ENCODE measurements at places on chromosomes 1 and 21.

DNA sequence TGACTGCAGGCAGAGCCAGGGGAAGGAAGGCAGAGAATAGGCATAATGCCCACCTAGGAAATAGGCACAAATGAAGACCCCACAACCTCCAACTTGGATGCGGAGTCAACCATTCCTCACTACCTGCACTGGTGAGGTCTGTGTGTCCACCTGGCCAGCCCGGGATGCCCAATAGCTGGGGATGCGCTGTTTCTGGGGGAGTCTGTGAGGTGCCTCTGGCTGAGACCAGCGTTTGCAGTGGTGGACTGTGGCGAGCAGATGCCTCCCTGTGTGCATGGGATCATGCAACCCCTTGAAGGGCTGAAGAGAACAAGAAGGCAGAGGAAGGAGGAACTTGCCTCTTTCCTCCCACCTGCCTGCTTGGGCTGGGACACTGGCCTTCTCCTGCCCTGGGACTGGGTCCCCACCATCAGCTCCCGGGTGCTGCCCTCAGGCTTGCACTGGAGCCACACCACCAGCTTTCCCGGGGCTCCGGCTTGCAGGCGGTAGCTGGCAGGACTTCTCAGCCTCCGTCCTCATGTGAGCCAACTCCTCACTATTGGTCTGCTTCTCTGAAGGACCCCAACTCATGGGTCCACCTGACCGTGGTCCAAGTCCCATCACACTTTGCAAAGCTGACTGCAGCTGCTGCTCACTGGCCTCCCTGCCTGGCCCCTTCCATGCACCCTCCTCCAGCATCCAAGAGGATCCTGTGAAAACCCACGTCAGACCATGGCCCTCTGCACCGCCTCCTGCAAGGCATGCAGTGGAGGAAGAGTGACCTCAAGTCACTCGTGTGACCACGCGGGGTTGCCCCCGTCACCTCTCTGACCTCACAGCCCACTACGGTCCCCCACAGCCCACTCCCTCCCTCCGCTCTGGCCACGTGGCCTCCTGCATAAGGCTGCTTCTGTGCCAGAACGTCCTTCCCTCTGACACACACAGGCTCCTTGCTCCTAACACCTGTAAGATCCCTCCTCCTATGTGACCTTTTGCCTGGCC lies 2.7 kb upstream of the PDE9A start:
- no peak for DNase-seq

DNA sequence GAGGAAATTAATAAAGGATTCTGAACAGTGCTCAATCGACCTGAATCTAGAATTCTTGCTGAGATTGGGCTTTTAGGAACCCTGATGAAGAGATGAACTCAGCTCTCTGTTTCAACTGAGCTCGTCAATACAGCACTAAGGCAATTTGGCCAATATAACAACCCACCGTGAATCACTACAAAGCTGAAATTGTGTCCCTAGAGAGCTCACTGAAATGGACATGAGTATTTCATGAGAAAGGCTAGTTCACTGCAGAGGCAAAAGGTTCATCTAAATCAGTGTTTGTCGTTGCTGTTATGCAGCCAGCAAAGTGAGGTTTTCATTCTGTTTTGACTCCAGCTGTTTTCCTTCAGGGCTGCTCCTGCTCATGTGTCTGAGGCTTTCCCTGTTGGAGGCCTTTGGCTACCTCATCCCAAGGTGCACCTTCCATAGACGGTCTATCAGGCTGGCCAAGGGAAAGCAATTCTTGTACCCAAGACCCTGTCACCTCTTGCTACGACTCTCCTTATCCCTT lies 83.5 kb downstream of the URB2 start:
- no peak for DNase-seq

DNA sequence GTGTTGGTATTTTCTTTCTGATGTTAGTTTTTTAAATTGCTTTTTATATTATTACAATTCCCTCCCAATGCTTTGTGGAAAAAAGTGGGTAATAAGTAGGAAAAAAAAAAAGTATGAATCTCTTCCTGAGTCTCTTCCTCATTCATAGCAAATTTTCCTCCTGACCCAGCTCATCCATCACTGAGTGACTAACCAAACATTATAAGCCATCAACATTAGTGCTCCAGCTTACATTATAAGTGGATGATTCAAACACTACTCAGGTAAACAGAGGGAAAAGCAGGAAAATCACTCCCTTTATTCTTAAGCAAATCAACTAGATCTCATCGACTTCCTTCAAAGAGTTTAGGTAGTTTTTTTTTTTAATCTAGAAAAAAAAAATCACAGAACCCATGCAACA lies 15.4 kb upstream of the SAMD13 start:
- DNase-seq, result no peak

GRCh38 chr1:244272471-244273261 lies 179.0 kb downstream of the ADSS2 start:
- DNase-seq, result peak; percentile 76

DNA sequence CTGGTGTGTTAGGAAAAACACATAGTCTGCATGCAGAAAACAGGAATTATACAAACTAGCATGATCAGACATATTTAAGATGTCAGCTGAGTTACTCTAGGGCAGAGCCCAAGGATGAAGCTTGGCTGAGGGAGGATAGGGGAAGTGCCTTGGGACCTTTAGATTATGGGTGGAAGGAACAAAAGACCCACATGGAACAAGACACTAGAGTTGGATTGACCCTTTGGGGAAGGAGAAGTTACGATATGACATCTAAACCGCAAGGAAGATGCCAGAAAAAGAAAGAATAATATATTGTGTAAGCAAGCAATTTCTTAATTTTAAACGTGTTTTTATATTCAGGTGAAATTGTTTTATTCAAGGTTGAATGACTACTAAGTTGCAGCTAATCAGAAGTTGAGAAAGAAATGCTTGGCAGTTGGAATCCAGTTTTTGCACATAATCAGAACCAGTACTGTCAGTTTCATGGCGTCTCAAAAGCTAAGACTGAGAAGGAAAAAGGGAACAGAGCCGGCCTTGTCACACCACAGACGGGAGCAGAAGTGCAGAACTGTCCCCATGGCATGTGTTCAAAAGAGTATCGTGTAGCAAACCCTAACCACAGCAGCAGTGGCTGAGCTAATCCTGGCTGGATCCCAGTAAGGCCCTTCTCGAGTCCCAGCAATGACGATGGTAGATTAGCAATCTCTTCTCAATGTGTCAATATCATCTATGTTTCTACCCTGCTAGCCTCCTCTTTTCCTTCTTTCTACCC lies 31.2 kb upstream of the IFNAR2 start:
- no peak for DNase-seq

DNA sequence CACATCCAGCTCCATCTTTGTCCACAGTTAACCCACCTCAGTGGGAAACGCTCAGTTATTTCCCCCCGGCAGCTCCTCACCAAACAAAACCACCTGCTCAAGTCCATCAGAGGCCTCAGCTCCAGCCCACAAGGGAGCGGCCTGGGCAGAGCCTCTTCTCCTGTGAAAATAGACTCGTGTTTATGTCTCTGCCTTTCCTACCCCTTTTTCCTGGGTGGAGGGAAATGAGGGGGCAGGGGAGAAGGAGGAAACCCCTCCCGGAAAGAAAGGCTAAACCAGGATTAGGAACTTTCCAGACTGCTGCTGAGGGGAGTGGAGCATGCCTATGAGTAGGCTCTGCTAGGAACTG lies 81.6 kb downstream of the PAX7 start:
- no peak for DNase-seq

DNA sequence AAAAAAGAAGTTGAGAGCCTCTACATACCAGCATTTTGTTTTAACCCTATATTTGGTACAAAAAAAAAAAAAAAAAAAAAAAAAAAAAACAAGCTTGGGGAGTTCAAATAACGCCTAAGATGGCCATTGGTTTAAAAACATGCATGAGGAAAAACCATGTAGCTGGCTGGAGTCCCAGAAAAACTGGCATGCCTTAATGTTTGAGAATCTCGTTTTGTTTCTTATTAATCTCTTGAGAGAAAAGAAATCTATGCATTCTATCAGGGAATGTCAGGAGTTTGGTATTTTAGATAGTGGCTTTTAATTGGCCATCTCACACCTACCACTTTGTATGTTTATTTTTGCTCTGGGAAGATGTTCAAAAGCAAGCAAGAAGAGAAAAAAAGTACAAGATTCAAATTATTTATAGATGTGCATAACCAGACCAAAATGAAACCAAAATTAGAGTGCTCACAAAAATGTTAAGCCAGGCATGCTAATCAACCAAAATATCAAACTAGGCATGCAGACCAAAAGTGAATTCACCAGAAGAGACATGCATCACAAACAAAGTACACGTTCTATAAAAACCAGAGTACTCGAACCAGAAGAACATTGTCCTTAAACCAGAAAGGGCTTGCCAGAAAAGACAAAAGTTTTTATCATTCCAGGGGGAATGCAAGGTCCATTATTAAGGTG lies 156.6 kb downstream of the AK5 start:
- DNase-seq, result no peak

DNA sequence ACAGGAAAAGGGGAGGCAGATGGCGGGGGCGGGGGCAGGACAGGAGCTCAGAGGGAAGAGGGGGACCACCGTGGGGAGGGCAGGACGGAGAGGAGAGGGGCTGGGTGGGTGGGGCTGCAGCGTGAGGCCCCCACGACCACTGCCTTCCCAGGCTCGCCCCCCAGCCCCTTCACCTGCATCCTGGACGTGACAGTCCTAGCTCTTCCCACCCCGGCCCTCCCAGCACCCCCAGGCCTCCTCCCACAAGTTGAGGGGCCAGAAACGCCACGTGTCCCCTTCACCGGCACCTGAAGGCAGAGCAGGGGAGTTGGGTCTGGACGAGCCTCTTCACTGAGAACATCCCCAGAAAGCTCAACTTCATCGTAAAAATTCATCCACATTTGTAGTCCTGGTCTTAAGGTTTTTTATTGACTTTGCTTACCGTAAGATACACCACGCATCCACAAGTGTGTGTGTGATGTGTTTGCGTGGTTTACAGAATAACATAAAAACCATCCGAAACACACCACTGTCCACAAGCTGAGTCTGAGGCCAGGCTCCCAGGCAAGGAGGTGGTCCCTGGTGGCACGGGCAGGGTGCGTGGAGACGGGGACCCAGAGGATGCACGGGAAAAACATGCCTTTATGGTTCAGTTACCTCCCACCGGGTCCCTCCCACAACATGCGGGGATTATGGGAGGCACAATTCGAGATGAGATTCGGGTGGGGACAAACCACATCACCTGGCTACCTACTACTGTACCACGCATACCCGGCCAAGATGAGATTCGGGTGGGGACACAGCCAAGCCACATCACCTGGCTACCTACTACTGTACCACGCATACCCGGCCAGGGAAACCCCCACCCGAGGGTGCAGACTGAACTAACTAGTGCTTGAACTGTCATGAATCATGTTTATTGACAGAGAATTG lies 13.9 kb upstream of the COL18A1 start:
- DNase-seq, result no peak

DNA sequence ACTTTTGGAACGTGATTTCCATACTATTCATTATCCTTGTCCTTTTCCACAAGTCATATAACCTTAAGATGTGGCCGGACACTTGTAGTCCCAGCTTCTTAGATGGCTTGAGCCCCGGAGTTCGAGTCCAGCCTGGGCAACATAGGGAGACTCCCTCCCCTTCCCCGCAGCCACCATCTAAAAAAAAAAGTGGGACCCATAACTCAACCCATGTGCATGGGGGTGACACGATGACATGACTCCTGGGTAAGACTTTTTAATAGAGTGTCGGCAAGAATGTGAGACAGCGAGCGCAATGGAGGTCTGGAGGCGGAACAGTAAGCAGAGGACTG lies 25.7 kb downstream of the MIA3 start:
- DNase-seq, result no peak

- no peak for DNase-seq
Observed at GRCh38 chr1:185561629-185562028, 172.6 kb upstream of the HMCN1 start.

DNA sequence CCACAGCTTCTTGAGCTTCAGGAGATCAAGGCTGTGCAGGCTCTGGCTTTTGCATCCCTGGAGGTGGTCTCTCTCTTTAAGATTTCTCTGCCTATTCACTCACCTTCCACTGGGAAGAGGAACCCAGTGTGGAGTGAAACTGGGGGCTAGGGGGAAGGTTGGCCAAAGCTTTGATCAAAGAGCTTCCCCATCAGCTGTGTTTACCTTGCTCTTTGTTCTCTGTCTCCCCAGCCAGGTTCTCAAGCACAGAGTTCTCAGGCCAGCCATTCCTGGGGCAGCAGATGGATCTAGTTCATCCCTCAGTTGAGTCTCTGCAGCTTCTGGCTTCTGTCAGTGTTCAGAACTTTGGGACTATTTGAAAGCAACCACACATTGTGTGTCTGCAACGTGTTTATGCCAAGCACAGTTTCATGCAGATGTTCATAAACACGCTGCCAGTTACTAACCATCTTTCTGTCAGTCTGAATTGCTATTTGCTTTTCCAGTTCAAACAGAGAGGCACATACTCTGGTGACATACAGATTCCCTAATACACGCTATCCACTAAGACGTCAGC lies 17.2 kb upstream of the MRPS14 start:
- DNase-seq, result no peak

GRCh38 chr1:39301606-39302005 lies 97.1 kb downstream of the MACF1 start:
- DNase-seq, result no peak

Measured in DMS79 treated with DMSO at 0.1 percent for 48 hours (cell line).